ENCODE measurements at places on chromosomes 13 and 19.

GRCh38 chr19:51333836-51334460 lies 8.0 kb downstream of the VSIG10L start:
- DNase-seq = peak; percentile 96

DNA sequence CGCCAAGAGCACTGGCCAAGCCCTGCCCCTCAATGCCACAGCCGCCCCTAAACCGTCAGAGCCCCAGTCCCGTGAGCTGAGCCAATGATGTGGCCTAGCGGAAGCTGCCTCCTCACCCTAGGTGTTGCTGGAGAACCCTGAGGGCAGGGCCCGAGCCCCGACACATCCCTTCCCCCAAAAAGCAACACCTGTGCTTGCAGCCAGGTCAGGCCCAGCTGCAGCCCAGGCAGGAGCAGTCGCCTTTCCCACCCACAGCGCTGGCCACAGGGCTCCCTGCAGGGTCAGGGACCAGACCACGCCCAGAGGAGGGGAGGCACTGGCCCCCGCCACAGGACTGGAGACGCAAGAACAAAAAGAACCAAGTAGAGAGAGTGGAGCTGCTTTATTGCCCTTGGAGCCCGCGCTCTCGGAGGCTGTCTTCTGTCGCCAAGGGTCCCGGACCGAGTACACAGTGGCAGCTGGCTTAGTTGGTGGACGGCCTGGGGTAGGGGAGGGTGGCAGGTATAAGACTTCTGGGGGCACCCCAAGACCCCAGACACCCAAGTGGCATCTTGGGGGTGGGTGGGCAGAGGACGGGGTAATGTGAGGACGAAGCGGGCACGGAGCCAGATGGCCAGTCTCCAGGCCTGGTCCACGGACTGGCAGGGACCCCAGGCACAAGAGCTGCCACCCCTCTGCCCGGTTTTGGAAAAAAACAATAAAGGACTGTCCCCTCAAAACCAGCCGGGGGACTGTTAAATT lies 3.3 kb downstream of the P2RY11 start:
- no peak for DNase-seq

DNA sequence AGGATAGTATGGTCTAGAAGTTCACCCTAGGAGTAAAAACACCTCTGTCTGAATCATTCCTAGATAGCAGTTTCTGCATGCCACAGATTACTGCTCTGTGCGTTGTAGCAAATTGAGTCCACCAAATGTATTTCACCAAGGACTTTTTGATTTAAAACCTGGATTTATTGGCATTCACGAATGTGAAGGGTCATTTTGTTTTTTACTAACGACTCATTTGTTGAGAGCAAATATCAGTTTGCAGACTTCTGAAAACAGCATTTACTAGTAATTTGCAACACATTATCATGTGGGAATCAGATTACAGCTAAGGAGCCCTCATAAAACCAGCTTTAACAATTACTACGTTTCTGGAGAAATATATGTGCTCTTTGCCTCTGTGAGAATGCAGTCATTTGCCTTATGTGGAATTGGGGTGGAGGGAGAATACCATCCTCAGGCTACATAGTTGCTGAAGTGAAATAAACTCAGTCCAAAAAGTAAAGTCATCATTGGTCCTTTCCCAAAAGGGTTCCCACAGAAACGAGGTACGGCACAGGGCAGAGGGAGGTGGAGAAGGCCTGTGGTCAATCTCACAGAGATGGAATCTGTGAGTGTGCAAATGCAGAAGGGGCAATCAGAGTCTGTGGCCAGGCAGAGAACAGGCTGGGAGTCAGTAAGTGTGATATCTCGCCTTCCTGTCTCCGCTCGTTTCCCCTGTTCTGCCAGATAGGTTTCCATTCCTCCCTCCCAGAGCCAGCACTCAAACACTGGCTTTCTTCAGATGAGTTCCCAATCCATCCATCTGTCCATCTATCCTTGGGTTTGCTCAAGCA lies 63.1 kb downstream of the DLEU7 start:
- no peak for DNase-seq

DNA sequence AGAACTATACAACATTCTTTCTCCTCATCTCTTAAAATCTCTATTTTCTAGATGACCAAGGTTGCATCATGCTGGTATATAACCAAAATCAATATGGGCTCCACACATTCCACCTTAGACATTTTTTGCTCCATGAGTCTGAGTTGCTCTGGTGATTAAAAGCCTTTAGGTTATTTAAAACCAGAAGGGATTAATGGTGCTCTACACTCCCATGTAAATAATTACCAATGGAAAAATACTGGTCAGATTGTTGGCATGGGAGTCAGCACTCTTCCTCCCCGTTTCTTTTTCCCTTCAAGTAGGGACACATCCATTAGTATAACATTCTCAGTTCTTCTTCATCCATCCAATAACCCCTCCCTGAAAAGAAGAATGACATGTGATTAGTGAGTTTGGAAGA lies 747.7 kb downstream of the PCDH17 start:
- no peak for DNase-seq

DNA sequence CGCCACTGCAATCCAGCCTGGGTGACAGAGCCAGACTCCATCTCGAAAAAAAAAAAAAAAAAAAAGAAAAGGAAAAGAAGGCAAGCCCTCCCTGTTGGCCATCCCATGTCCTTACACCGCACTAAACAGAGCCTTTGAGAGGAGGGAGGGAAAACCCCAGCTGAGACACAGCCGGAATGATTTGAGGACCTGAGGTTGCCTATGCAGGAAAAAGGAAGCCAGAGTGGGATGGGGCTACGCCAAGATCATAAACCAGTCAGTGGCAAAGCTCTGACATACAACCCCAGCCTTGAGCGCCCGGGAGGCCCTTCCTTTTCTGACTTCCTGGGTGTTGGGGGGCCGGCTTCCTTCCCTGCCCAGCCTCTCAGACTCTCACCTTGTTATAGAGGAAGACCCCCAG lies 12.5 kb upstream of the CHERP start:
- no peak for DNase-seq

DNA sequence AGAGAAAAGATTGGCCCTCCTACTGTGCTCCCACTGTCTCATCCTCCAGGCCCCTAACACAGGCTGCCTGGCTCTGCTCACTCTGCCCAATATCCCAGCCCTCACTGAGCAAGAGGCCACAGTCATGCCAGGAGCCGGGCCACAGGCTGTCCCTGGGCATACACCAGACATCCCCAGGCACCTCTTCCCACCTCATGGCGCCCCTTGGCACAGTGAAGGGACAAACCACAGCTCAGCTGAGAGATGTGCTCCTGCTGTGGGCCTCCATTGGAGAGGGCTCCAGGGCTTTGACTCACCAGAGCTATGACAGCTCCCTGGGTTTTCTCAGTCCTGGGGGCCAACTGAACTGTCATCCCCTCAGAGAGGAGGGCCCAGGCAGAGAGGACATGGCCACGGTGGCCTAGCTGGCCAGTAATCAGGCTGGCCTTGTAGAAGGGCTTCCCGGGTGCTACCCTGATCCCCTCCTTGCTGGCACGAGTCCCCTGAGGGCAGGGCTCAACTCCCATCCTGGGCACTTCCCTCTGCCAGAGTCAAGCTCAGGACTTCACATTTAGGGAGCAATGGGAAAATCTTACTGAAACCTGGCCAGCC lies 220.9 kb downstream of the TUBA3C start:
- no peak for DNase-seq

GRCh38 chr13:30799356-30799824 lies 64.0 kb downstream of the ALOX5AP start:
- no peak for DNase-seq

- DNase-seq = no peak
Measured at GRCh38 chr13:110282316-110282841, 24.6 kb downstream of the COL4A1 start.

DNA sequence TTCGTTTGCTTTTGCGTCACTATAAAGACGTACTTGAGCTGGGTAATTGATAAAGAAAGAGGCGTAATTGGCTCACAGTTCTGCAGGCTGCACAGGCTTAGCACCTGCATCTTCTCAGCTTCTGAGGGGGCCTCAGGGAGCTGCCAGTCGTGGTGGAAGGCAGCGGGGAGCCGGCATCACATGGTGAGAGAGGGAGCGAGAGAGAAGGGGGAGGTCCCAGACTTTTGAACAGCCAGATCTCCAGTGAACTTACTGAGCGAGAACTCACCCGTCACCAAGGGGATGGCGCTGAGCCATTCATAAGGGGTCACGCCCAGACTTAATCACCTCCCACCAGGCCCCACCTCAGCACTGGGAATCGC lies 58.7 kb upstream of the F7 start:
- DNase-seq = no peak
